EH (cell line): ENCODE measurements at places on chromosomes 3 and 15.

GRCh38 chr15:24823473-24823872 lies 131.3 kb upstream of the SNRPN start:
- no peak for DNase-seq

DNA sequence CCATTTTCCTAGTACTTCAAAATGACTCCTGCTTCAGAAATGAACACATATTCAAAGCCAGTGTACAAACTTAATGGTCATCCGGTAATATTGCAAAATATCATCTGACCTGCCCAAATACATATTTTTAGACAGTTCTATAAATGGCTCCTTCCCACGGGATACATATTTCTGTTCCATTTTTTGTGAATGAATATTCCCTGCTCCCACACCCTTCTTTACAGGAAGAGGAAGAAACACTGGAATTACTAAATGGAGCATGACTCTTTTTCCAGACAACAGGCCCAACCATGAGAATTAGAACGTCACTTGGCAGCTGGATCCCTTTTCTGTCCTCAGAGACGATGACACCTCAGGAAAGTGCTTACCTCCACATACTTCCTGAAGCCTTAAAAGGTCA lies 38.0 kb upstream of the CBLB start:
- peak; percentile 66 for DNase-seq

- DNase-seq: no peak
Measured at GRCh38 chr3:171163101-171164066, 136.9 kb upstream of the SLC2A2 start.

GRCh38 chr15:41886741-41887140 lies 7.1 kb downstream of the SPTBN5 start:
- DNase-seq: no peak

DNA sequence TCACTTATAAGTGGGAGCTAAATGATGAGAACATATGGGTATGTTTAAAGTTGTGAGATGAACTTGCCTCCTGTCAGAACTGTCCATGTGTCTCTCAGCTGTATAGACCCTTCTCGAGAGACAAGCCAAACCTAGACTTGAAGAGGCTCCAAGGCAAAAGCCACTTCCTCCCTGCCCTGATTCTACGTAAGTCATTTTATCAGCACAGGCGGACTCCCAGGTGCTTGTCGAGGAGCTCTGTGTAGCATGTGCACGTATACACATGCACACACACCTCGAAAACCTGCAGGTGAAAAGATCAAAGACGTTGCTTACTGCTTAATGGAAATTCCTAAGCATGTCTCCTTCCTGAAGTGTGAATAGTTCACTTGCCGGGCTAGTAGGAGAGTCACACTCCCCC lies 5.6 kb upstream of the CLEC3B start:
- DNase-seq: no peak

DNA sequence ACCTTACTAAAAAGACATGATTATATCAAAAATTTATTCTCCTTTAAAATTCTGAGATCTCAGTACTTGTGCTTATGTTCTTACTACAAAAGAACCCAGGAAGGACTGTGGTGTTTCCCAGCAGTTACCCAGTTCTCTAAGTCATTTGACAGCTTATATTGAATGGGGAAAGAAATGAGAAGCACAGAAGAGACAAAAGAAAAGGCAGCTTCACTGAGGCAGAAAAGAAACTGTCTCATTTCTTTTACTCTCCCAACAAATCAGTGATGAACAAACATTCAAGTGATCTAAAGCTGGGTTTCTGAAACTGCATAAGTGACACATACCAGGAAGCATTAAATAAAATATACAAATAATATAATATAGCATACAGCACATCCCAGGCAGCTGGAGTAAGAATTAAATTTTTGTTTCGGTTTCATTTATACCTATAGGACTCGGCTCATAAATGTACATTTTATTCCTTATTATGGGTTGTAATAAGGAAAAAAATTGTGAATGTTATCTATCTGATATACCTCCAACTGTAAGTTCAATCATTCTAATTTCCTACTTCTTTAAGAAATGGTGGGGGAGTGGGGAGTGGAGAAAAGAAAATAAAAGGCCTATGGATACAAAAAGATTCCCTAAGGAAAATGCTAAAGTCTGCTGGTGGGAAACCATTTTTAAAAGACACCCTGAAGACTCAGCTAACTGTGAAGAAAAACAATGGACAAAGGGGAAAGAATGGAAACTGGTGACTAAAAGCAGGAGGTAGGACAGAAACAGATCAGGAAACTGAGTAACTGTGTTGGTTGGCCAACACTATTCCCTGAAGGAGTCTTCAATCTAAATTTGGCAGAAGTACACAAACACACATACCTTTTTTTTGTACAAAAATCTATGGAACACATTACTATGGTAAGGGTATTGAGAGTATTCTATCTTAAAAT lies 156.8 kb downstream of the TBC1D5 start:
- DNase-seq: no peak

DNA sequence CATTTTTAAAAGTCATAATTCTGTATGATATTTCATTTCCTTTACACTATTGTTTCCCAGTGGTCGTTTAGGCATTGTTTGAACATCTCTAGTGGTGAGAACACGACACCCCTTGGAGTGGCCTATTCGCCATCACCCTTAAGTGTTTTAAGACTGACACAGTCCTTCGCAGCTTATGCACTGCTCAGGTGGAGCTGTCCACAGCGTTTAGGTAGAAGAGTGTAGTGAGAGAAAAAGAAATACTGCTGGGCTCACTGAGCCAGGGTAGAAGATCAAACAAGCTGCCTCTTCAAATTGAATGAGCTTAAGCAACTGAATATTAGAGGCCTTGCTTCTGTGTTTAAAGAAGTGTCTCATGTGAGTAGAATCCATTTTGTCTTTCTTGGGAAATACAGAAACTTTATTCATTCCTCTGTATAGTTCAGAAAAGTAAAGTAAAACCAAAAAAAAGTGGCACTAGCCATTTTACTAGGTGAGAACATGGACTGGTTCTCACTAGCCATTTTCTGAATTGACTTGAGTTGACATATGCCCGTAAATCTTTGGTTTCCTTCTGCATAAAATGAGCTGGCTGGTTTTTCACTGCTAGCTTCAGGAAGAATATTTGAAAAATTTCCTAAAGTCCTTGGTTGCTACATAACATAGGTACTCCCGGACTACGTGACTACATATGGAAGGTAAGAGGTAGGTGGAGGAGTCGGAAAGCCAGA lies 155.9 kb downstream of the P3H2 start:
- no peak for DNase-seq

GRCh38 chr3:15499536-15499935 lies 22.0 kb downstream of the COLQ start:
- DNase-seq: peak; percentile 44

DNA sequence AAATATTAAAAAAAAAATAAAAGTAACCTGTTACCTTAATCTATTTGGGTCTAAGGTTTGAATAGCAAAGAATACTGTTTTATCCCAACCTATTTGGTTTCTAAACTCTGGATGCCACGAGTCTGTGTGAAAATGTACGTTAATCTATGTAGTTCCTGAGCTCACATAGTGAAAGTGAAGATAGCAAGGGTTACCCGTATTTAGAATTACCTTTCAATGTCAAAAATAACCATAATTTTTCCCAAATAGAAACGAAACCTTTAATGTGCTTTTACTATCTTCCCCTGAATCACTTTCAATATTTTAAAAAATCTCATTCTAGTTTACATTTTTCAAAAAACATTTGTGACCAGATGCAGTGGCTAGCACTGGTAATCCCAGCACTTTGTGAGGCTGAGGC lies 5.8 kb upstream of the USP50 start:
- DNase-seq: no peak

- no peak for DNase-seq
Measured at GRCh38 chr15:74259821-74260607, 23.9 kb downstream of the CCDC33 start.

- DNase-seq: no peak
Measured at GRCh38 chr15:25056484-25057425, 102.0 kb downstream of the SNRPN start.

- DNase-seq: no peak
Measured at GRCh38 chr3:149776170-149776569, 16.2 kb downstream of the ANKUB1 start.

DNA sequence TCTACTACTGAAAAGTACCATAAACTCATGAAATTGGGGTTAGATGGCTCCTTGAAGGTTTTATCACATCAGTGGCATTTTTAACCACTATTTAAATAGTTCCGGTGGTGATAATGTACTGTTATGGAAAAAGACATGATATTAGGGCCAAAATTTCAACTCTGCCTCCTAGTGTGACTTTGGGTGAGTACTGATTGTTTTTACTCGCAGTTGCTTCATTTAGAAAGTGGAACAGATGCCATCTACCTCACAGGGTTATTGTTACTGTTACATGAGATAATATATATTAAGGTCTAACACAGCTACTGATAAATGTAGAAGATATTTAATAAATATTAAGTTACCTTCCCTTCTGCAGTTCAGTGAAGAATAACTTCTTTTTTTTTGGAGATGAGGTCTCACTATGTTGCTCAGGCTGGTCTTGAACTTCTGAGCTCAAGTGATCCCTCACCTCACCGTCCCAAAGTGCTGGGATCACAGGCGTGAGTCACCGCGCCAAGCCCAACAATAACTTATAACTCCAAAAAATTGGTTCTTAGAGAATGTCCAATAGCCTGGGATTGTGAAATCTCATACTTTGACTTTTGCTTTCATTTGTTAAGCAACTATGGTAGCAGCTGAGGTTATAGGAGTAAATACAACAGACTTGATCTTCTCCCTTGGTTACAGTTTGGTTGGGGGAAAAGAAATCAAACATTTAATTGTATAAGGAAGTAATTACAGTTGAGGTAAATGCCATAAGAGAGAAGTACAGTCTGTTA lies 48.3 kb downstream of the MEF2A start:
- peak; percentile 41 for DNase-seq

GRCh38 chr3:29447946-29448627 lies 167.2 kb downstream of the RBMS3 start:
- DNase-seq: no peak

GRCh38 chr3:69033470-69033869 lies 18.7 kb downstream of the TMF1 start:
- peak; percentile 87 for DNase-seq

DNA sequence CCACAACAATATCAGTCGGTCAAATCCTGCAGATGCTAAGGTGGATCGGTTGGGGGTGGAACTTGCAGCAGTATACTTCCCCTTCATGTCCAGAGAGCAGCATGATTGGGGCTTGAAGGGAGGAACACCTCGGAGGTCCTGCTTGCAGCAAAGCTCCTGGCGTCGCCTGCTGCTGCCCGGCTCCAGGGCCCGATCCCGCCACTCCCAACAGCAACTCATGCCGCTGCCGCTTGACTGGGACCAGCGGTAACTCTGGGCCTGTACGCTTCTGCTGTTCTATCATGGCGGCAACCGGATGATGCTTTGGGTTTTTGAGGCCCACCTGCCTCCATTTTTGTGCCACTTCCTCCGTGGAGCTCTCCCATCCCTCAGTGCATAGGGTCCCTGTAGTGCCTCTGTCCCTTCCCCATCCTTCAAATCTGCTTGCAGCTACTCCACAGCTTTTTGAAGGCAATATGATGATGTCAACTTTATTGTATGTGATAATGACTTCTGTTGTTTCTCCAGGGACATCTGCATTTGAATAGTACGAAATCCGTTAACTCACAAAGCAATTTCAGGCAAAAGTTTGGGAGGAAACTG lies 56.3 kb downstream of the KCNAB1 start:
- DNase-seq: no peak

GRCh38 chr3:31613177-31613576 lies 80.5 kb downstream of the STT3B start:
- DNase-seq: no peak

- peak; percentile 6 for DNase-seq
Measured at GRCh38 chr3:147816752-147817151, 407.6 kb downstream of the ZIC1 start.

DNA sequence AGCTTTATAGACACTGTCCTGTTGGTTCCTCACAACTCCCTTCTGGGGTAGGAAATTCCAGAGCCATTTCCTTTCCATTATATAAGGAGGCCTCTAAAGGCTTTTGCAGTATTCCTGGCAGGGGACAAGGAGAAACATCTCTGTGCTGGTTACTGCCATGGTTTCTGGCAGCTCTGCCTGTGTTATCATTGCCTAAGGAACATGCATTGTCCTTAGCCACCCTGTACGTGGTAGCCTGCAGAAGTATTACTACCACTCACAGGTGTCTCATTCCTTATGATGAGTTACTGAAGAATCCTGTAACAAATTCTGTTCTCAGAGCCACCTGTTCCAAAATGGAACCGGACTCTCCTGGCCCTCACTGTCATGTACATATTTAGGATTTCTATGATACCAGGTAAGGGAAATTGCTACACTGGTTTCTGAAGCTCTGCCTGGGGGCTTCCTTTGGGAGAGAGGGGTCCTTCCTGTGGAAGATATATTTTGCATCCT lies 58.0 kb downstream of the UMPS start:
- no peak for DNase-seq

- DNase-seq: peak; percentile 88
Measured at GRCh38 chr3:43231276-43232000, 54.9 kb upstream of the SNRK start.

DNA sequence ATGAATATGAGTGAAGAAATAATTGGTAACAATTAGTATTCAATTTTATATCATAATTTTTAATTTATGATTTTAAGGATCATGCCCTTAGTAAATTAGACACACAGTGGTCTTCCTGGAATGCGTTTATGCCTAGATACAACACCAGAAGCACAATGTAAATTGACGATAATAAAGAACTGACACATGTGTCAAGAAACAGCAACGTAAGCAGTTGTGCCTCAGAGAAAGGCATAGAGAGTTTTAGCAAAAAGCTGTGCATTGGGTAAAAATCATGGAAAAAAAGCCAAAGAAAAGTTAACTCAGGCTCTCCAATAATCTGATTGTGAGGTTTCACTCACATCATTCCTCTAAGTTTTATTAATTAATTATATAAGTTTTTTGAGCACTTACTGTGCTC lies 37.0 kb upstream of the CNTN6 start:
- DNase-seq: no peak

GRCh38 chr3:128970740-128971047 lies 23.2 kb downstream of the CFAP92 start:
- peak; percentile 12 for DNase-seq

DNA sequence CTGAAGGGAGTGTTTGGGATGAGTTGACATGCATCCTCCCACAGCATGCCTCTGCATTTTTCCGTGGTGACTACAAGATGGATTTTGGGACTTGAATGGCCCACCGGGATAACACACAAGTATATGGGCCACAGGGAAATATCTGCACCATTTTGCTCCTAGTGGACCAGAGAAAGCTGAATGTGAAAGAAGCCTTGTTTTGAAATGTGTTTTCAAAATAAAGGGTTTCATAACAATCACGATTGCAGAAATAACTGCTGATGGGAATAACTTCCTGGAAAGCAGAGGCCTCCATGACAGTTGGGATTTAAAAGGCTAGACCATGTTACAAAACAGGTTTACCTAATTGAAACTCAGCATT lies 77.5 kb upstream of the PRR23C start:
- peak; percentile 85 for DNase-seq

DNA sequence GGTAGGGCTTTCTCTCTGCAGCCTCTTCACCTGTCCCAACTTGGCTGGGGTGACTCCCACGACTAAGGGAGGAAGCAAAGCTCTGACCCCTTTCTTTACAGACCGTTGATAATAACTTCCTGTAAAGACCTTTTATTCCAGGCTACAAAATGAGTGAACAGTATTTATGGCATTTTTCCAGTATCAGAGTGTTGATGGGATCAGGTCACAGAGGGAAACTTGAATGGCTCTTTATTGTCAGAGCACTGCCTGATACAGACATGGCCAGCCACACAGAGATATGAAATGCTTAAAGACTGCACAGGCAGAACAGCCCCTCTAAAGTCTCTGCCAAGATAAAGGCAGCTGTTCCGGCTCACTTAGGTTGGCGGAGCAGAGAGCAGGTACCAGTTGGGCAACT lies 1033.9 kb upstream of the NR2F2 start:
- DNase-seq: no peak
